ENCODE measurements at places on chromosomes 7 and 10.

DNA sequence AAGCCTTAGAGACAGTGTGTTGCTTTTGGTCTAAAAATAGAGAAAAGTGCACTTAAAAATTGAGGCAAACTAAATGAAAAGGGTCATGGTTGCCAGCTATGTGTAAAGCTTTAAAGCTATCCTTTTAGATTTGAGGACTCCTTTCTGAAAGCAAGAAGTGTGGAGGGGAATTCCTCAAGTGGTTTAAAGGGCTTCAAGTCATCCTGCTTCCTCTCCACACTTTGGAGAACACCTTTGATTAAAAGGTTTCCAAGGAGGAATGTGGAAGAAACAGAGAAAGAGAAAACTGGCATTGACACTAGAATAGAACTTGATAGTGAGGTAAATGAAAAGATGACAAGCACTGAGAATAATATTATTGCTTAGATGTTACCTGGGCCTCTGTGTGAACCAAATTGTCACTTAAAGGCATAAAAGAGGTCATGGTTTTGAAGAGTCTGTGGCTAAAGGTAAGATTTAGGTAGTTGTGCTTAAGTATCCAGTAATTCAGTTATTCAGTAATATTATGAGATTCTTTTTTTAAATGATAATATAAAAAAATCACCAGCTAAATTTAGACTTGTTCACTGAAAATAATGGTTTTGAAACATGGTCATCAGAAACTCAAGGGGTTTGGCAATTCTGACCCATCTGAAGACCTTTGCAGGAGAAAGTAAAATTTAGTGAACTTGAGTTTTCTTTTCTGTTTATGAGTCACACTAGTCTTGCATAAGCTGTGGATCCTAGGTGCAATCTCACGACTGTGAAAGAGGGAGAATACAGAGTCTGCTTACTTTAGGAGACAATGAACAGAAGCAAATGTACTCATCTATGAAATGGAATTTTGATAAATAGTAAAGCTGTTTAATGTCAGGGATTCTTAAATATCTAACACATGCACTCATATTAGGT, 466.0 kb downstream of the KIF20B start:
- no peak overlapping the region for H3K27ac ChIP-seq
- H3K36me3 ChIP-seq = peaks cover 20% of the 10 kb centered on the region
- H3K4me1 ChIP-seq = no peaks in the 10 kb centered on the region
- H3K27me3 ChIP-seq = no peaks in the 10 kb centered on the region
- no peak for DNase-seq

- peaks cover 6% of the 10 kb centered on the region for H3K36me3 ChIP-seq
- peaks cover 7% of the 10 kb centered on the region for H3K4me1 ChIP-seq
- no peak for DNase-seq
Measured at GRCh38 chr7:47411281-47411869, 170.5 kb downstream of the TNS3 start.

DNA sequence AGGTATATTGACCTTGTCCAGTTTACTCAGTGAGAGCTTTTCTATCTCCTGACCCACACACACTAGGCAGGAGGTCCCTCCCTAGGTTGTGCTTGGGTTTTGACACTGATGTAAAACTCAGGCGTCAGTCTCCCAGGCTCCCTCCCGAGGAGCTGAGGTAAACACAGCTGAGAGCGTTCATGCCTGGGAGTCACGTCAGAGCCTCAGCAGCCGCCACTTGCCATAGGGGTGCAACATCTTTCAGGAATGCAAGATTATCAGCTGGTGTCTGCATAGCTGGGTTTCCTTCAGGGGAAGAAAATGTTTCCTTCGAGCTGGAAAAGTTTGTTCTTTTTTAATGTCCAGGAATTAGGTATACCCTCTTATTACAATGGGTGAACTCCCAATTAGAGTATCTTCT, 70.6 kb downstream of the FGFR2 start:
- no peak overlapping the region for H3K27ac ChIP-seq
- H3K4me1 ChIP-seq = no peaks in the 10 kb centered on the region
- no peak for DNase-seq
- no peak overlapping the region for H3K4me3 ChIP-seq
- H3K27me3 ChIP-seq = no peaks in the 10 kb centered on the region
- no peaks in the 10 kb centered on the region for H3K36me3 ChIP-seq

DNA sequence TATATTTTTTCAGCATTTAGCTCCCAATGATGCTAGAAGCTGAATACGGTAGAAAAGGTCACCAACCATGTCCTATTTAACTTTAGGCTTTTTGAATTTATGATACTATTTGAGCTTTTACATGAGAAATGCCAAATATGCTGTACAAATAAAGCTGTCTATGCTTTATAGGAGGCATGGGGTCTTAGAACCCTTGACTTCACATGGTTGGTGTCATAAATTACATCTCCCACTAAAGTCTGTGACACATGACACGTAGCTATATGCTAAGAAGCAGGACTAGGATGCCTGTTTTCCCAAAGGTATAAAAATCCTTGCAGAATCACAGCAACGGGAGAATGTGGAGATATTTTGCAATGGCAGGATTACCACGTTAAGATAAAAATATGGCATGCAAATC, 960.4 kb downstream of the PCDH15 start:
- H3K27me3 ChIP-seq = no peaks in the 10 kb centered on the region
- DNase-seq = no peak
- no peaks in the 10 kb centered on the region for H3K4me1 ChIP-seq
- H3K27ac ChIP-seq = no peak overlapping the region
- H3K36me3 ChIP-seq = no peaks in the 10 kb centered on the region

GRCh38 chr7:40760293-40760964, 625.6 kb downstream of the SUGCT start:
- H3K36me3 ChIP-seq = no peaks in the 10 kb centered on the region
- H3K27ac ChIP-seq = no peak overlapping the region
- no peak overlapping the region for H3K4me3 ChIP-seq
- H3K4me1 ChIP-seq = no peaks in the 10 kb centered on the region

DNA sequence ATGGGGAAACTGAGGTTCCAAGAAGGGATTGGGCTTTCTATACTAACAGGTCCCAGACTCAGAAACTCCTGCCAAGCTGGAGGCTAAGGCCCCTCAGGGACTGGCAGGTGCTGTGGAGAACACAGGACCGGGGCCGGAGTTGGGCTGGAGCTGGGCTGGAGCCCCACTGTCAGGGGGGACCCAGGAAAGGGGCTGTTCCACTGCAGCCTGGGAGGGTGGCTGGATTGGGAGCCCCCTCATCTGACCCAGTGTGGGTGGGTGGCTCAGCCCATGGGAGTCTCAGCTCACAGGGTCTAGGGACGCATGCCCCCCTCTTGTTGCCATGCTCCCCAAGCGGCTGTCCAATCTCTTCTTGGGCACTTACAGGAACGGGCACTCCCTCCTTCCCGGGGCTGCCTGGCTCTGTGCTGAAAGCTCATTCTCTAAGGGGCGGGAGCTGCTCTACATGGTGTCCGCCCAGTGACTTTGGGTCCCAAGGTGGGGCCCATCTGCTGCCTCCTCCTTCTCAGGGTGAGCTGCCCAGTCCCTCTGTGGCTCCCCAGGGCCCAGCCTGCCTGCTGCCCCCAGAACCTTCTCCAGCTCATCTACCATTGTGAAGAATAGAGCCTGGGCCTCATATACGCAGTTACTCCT, 126.5 kb downstream of the MYL10 start:
- no peak overlapping the region for H3K27ac ChIP-seq
- DNase-seq = no peak
- no peak overlapping the region for H3K4me3 ChIP-seq

DNA sequence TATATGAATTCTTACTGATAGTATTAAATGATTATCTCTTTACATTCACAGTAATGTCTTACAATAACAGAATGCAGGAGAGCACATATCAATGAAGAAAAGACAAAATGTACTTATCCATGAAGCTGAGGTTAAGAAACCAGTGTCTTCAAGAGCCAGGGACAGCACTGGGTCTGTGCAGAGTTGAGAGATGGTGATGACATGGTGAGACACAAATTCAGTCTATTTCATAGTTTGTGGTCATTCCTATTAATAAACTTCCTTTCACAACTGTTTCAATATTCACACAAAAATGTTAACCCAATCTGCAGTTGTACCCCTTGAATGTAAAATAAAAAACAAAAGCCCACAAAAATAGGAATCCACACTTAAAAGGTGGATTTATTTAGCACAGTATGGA, 5.3 kb upstream of the MAGI2 start:
- no peak for DNase-seq
- H3K4me3 ChIP-seq = no peak overlapping the region
- no peak overlapping the region for H3K27ac ChIP-seq
- H3K36me3 ChIP-seq = no peaks in the 10 kb centered on the region
- H3K27me3 ChIP-seq = peaks cover 28% of the 10 kb centered on the region

DNA sequence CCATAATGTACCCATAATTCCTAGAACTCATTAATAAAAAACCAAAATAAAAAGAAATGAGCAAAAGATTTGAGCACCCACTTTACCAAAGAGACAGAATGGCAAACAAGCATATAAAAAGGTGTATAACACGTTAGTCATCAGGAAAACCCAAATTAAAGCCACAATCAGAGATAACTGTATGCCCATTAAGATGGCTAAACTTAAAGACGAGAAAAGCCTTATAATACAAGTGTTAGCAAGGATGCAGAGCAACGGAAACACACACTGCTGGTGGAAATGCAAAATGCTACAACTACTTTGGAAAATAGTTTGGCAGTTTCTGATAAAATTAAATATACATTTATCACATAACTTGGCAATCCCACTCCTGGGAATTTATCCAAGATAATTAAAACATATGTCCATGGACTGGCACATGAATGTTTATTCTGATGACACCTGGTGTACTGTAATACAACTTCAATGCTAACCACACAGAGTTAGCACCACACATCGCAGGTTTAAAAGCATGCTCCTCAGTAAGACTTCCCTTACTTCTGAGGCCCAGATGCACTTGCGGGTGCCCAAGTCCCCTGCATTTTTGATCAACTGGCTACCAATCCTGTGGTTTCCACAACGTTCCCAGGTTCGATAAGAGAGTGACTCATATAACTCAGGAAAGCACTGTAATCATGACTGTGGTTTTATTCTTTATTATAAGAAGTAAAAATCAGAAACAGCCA, 158.6 kb downstream of the SNX13 start:
- H3K27me3 ChIP-seq = no peaks in the 10 kb centered on the region
- no peak for DNase-seq
- H3K4me1 ChIP-seq = no peaks in the 10 kb centered on the region
- H3K36me3 ChIP-seq = no peaks in the 10 kb centered on the region

GRCh38 chr7:149850007-149850594, 11.9 kb downstream of the ZNF862 start:
- no peak overlapping the region for H3K4me3 ChIP-seq
- peaks cover 16% of the 10 kb centered on the region for H3K36me3 ChIP-seq
- peaks cover 12% of the 10 kb centered on the region for H3K4me1 ChIP-seq

DNA sequence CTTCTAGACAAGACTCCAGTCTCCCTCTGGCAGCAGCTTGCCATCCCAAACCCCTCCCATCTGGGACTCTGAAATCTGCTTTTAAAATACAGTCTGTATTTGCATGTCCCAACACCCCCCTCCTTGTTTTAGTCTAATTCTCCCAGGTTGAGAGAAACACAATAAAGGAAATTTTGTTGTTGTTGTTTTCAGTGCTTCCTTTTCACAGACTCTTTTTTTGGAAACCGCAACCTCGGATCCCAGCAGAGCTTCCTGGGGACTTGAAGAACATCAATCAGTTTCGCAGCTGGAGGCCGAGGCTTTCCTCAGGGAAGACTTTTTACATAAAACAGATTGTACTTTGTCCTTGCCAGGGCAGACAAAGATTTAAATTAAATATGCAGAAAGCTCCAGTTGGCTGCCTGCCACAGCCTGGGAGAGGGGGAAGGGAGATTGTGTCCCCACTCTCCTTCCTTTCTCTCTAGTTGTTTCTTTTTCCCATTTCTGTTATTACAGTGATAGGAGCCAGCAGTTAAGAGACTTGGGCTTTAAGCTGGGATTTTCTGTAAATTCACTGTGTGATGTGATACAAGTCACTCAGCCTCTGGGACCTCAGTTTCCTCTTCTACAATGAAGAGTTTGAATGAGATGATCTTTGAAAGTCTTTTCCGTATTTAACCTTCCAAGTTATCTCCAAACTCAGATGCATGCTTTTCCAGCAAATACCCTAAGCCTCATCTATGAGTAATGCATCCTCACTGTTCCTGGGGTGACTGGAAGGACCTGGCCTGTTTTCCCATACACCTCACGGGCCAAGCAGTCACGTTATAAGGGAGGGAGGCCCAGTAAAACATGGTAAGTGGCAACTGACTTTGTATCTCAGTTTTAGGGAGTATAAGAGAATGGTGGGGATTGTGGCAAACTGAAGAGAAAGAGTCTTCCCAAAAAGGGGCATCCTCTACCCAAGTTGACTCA, 192.3 kb downstream of the REEP3 start:
- no peak for DNase-seq
- H3K4me1 ChIP-seq = peaks cover 24% of the 10 kb centered on the region
- peak overlapping the region; percentile 22 for H3K27ac ChIP-seq
- no peak overlapping the region for H3K4me3 ChIP-seq

- H3K27ac ChIP-seq = no peak overlapping the region
- no peaks in the 10 kb centered on the region for H3K27me3 ChIP-seq
- H3K4me3 ChIP-seq = no peak overlapping the region
- no peak for DNase-seq
- H3K36me3 ChIP-seq = no peaks in the 10 kb centered on the region
Measured at GRCh38 chr7:118473271-118473670, 248.8 kb downstream of the ANKRD7 start.

DNA sequence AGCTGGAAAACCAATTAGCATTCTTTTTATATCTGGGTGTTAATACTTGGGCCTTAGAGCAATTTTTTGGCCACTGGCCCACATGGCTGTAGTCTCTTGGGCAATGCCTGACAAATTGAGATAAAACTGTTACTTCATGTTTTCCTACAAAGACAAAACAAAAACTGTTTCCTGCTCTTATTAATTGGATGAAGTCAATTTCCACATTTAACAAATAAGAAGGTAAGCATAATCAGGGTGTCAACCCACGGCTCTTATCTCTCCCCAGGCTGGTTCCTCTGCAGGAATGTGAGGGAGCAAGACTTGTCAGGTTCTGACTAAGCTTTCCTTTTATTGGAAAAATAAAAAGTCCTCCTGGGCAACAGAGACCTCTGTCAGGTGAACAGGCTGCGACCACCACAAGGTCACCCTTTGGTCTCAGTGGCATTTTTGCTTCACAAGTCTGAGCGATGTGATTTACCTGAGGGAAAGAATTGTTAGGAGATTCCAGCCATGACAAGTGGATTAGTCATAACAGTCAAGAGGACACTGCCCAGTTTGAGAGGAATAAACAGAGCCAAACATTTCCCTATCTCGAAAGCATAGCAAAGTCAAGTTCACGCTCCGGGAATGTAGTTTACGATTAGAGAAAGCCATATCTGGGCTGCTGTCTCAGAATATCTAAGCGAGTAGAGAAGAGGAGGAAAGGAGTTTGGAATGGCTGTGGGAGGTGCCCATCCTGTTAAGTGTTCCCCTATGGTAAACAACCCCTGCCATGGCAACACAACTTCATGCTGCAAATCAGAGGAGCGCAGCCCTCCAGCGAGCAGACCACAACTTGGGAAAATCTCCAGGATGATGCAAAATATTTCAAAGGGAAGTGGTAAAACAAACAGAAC, 144.4 kb downstream of the TES start:
- DNase-seq = no peak
- H3K27ac ChIP-seq = no peak overlapping the region
- H3K4me1 ChIP-seq = no peaks in the 10 kb centered on the region
- H3K27me3 ChIP-seq = peaks cover 9% of the 10 kb centered on the region
- no peaks in the 10 kb centered on the region for H3K36me3 ChIP-seq

GRCh38 chr10:83952314-83952713, 187.0 kb upstream of the GHITM start:
- no peak overlapping the region for H3K4me3 ChIP-seq
- H3K4me1 ChIP-seq = no peaks in the 10 kb centered on the region
- no peaks in the 10 kb centered on the region for H3K36me3 ChIP-seq
- DNase-seq = no peak
- peaks cover 20% of the 10 kb centered on the region for H3K27me3 ChIP-seq
- no peak overlapping the region for H3K27ac ChIP-seq

GRCh38 chr7:70360557-70360956, 762.3 kb downstream of the AUTS2 start:
- no peak for DNase-seq
- peaks cover 21% of the 10 kb centered on the region for H3K4me1 ChIP-seq
- H3K4me3 ChIP-seq = no peak overlapping the region
- no peak overlapping the region for H3K27ac ChIP-seq
